ENCODE measurements at places on chromosomes 16 and 17.
A peak's percentile ranks its signal among the peaks of the same experiment; 100 is the strongest.

GRCh38 chr17:42848093-42848492, 2.9 kb upstream of the AOC3 start:
- DNase-seq, result no peak

- no peak for DNase-seq
Measured at GRCh38 chr17:40699853-40700252, 3.7 kb downstream of the KRT24 start.

- DNase-seq, result no peak
Measured at GRCh38 chr17:30395398-30396022, 16.8 kb downstream of the CPD start.

DNA sequence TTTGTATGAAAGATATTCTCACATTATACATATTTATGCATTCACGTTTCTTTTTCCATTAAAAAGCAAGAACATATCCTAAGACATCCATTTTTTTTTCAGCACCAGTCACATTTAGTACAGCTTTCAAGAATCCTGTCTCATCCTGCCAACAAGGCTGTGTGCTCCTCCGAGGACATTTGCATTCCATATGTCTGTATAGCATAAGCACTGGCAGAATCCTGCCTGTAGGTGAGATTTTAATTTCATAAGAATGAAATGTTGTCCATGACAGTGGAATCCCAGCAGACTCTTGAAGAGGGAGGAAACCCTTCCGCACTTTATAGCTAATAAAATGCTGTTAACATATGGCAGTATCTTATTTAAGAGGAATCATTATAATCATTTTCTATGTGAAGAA, 2.9 kb upstream of the PMP22 start:
- DNase-seq, result no peak

- DNase-seq, result no peak
Measured at GRCh38 chr16:49336581-49336980, 37.0 kb upstream of the C16orf78 start.

GRCh38 chr17:78241277-78242023, 10.0 kb downstream of the TMEM235 start:
- DNase-seq, result peak; percentile 96

- DNase-seq, result no peak
Measured at GRCh38 chr16:11088074-11088730, 143.8 kb downstream of the CLEC16A start.
